ENCODE measurements at places on chromosomes 7 and 10.

DNA sequence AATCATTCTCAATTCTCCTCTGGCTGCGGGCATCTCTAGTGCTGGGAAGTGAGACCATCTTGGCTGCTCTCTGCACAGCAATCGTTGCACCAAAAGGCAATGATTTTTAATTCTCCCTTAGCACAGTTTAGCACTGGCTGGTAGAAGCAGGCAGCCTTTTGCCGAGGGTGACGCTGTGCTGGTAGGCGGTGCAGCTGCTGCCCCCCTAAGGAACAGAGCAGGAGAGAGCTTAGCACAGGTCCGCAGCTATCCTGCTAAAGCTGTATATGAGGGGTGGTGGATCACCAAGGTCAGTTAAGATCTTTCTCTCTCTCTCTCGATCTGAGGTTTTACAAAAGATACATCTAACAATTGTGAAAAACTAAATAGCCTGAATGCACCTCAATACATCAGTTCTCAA lies 390.1 kb downstream of the GATA3 start:
- no peak for DNase-seq

- no peak for DNase-seq
Observed at GRCh38 chr7:36638140-36638539, 86.2 kb downstream of the AOAH start.

GRCh38 chr7:5564894-5565293 lies 141.3 kb upstream of the TNRC18 start:
- DNase-seq: no peak

- no peak for DNase-seq
Observed at GRCh38 chr10:92914478-92915325, 66.4 kb downstream of the EXOC6 start.

- DNase-seq: no peak
Observed at GRCh38 chr7:22997871-22998518, 15.9 kb downstream of the HYCC1 start.

GRCh38 chr10:24849501-24850299 lies 102.7 kb downstream of the PRTFDC1 start:
- no peak for DNase-seq

DNA sequence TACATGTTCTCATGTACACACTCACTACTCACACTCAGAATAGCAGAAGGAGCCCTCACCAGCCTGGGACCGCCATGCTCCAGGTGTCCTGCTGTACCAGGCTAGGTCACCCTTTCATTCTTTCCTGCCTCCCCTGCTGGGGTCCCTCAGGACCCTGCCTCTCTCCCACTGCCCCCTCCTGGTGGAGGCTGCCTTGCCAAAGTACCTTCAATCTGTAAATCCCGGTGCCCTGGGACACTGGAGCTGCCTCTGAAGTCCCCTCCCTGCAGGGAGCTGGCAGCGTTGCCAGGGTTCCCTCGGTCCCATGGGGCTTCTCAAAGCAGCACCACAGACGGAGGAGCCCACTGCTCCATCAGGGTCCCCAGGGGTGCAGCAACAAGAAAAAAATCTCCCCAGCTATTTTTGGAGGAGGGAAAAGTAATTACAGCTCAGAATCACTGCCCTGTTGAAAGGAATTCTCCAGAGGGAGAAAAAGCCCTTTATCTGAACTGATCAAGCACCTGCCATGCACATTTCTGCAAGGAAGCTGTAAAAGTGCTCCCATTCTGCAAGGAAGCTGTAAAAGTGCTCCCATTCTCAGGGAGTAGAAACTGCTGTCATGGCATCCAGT lies 259.9 kb downstream of the PTPRN2 start:
- no peak for DNase-seq

DNA sequence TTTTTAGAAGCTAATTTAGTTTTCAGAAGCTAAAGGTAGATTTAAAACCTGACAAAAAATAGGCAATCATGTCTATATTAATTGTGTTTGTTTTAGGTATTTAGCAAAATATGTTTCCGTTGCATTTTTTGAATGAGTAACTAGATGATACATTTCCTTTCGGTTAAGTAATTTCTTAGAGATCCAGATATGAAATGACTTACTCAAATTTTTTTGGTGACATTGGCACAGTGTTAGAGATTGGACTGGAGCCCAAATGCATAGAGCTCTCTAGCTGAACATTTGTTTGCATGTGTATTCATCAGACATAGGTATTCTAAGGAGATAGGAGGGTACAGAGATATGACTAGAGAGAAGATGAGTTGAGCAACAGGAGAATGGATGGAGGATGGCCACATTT lies 1.9 kb downstream of the BUB3 start:
- DNase-seq: no peak

DNA sequence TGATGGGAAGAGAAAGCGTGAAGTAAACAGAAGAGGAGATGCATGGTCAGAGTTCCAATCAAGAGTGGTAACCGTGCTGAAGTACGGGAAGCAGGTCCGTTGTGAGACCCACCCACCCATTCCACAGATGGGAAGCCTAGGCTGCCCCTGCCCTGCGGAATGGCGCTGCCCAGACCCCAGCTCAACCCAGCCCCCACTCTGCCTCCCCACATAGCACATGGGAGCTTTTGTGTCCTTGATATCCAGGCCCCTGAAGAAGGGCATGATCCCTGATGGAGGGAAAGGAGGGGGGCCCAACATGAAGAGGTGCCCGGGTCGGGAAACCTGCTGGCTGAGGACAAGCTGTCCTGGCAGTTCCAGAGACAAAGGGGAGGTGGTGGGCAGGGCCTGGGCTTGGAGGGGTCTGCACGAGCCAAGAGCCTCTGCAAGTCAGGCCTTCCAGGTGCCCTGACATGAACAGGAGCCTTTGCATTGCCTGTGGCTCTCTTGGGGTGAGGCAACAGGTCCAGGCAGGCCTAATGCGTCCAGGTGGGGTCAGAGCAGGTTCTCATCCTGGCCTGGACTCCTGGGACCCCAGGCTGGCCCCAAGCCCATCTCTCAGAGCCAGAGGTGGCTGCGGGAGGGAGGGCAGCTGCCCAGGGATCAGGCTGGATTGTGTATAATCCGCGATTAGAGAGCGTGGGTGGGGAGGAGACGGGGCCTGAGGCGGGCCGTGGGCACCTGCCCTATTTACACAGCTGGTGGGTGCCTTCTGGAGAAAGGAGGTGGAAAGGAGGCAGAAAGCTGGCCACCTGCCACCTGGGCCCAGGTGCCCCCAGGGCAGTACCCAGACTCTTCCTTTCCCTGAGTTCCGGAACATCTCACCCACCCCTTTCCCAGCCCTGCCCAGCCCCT lies 23.5 kb downstream of the YKT6 start:
- no peak for DNase-seq

DNA sequence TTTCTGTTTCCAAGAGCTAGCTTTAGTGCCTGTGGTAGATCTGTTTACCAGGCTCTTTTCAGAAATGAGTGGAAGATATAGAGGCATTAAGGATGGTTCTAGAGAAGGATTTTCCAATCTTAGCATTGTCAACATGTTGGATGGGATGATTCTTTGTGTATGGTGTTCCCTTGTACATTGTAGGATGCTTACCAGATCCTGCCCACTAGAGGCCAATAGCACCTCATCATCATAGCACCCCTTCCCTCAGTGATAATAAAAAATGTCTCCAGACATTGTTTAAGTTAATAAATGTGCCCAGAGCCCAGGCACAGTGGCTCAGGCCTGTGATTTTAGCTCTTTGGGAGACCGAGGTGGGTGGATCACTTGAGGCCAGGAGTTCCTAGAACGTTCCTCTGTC lies 121.2 kb downstream of the ANKRD30A start:
- no peak for DNase-seq

DNA sequence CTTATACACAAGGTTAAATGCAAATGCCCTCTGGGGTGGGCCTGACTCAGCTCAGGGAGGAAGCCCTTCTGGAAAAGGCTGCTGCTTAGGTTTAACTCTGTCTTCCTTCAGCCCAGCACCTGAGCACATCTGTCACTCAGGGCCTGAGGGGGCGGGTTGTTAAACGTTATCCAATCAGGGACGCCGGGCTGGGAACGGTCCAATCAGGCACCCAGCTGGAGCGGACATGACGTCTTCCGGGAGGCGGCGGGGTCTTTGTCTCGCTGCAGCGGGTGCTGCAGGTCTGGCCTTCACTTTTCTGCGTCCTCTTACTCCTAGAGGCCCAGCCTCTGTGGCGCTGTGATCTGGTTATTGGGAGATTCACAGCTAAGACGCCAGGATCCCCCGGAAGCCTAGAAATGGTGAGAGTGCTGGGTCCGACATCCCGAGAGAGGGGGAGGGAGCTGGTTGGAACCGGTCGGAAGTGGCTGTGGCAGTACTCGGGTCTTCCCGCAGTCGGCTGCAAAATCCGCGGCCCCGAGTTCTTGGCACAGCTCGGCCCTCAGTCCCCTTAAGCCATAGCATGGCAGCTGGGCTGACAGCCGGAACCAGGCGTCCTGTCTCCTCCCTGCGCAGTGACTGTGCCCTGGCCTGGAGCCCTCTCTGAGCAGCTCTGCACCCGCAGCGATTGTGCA lies at the start of gene ZNF138:
Gene ZNF138 (plus strand): TSS at position 258 of the 674 bp plus-strand sequence. CDS start 141 bp downstream, at position 399.
- DNase-seq: peak; percentile 75

DNA sequence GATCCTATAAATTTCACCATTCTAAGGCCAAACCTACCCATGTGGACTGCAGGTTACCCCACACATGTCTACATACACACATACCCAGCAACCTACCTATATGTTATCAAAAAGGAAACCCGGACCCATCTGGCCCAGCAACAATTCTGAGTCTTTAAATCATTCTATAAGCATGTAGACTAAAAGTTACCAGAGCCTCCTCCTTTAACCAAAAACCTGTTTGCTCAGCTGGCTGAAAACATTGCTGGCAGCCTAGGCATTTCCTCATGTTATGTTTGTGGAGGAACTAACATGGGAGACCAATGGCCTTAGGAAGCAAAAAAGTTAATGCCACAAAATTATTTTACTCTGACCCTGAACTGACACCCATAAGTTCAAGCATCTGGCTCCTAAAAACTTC lies 5.3 kb upstream of the ADCK2 start:
- no peak for DNase-seq

DNA sequence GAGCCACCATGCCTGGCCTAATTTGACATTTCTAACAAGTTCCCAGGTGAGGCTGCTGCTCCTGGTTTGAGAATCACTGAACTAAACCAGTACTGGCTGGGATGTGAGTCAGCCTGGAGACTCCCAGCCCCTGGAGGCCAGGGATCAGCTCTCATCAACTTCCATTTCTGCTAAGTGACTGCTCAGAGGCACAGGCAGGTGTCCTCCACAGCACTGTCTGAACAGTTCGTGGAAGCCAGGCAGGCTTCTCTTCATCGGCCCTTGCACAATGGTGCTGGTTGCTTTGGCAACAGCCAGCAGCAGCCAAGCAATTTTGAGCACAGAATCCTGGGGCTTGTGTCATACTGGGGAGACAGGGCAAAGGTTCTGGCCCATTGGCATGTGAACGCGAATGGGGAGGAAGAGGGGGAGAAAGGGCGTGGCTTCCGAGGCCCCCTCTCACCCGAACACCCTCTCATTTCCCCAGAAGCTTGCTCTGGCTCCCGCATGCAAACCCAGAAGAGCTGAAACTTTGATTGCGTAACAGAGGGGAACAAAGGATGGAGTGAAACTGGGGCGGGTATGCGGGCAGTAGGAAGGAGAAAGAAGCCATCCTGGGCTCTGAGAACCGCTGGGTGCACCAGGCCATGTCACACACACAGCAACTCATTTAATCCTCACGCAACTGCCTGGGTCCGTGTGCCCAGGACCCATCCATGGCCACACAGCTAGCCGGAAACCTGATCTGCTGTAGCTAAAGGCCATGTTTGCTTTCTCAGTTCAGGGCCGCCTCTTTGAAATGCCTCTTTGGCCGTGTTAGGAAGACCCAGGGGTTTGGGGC lies 9.0 kb upstream of the POR start:
- DNase-seq: no peak

DNA sequence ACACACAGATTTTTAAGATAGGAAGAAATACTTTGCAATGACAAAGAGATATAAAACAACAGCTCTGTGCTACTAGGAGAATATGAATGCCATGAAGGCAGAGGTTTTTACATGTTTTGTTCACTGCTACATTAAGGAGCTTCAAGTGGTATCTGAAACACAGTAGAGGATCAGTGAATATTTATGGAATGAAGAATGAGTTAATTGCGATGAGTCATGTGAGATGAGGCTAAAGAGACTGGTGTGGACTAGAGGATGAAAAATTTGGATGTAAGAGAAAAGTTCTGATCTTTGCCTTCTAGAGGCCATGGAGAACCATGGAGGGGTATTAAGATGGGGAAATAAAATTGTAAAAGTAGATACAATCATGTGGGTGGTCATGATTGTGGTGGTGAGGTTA lies 434.2 kb downstream of the PHTF2 start:
- DNase-seq: no peak

GRCh38 chr10:113060201-113061053 lies 110.4 kb downstream of the TCF7L2 start:
- DNase-seq: no peak

DNA sequence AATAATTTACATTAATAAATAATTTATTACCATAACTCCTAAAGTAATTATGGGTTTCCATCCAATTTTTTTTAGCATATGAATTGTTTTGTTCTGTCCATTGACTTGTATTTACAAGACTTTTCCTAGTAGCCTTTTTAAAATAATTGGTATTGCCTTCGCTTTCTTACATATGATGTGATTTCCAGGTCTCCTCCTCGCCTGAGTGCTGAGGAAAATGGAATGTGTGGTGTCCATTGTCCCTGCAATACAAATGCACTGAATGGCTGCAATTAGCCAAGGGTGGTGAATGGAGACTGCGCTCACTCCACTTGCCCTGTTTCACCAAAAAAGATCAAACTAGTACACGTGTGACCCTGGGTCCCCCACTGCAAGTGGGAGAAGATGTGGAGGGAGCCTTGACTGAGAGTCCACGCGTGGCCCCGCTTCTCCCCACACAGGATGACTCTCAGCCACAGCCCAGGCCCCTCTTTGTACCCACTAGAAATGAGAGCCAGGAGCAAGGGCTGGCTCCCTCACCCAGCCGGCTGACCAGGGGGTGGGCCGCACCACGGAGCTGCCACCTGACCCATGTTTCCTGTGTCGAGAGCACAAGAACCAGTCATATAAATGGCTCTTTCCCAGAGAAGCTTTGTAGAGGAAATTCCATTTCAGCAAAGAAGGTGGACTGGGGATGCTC lies 52.6 kb downstream of the FAM53B start:
- DNase-seq: no peak

- no peak for DNase-seq
Observed at GRCh38 chr10:26430641-26431163, 7.4 kb upstream of the APBB1IP start.

DNA sequence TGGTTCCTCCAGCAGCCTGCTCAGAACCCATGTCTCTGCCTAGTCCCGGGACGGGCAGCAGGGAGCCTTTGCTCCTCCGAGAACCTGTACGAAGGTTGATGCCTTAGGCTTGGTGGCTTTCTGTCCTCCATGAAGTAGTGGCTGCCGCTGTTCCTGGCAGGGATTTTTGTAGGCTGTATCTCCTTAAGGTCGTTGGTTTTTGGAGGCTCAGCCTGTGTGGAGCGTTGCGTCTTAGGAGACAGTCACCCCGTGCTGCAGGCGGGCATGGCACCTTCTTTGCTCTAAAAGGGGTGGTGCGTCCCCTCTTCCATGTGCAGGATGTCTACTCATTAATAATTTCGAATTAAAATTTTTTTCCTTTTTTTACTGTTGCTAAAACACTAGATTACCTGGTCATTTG lies 92.5 kb downstream of the TRRAP start:
- no peak for DNase-seq

Data from esophagus squamous epithelium (tissue), 5 donors.